ENCODE measurements at places on chromosomes 16 and 17.

DNA sequence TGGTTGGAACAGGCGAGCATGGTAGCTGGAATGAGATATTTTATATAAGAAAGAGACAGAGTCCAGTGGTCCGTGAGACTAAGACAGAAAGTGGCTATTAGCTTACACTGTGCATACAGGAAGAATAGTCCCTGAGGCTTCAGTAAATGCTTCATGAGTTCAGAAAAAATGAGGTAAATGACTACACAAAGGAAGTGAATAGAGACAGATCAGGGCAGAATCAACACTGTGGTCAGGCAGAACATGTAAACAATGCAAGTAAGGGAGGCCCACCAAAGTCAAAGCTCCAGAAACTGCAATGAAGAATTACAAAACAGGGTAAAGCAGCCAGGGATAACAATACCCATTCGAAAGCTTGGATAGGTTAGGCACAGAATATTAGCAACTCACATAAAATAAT, 4.8 kb downstream of the ABCA10 start:
- DNase-seq = no peak

- no peak for DNase-seq
Observed at GRCh38 chr16:21226749-21227148, 6.8 kb upstream of the ANKS4B start.

DNA sequence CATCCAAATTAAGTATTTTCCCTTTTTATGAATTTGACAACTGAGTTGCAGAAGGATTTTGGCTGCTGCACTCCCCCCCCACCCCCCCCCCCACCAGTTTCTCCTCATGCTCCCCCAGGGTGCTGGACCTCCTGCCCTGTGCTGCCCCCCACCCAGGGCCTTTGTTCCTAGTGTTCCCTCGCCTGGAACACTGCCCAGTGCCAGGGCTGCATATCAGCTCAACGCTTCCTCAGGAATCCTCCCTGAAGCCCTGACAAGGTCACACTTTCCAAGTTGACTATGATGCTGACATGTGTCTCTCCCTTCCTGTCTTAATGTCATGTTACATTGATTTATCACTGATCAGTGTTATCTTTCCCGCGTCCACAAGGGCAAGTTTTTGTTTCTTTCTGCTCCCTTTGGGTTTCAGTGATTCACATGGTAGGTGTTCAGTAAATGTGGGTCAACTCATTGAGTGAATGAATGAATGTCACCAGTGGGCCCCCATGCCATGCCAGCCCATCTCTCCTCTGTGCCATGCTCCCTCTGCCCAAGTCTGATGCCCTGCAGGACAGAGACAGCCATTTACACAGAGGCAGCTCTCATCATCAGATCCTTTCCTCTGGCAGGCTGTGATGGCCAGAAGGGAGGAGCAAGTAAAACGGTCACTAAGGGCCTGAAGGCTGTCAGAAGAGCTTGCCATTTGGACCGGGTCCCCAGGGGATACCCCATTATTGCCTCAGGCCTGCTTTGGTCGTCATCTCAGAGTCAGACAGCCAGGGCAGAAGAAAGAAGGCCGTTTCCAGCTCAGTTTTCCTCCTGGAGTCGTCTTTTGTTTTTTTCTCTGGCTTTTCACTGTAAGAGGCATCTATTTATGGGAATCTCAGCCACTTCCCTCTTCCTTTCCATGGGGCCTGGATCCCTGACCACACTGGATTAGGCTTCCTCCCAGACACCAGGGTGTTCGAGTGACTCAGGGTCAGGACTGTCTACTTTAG, 386.2 kb downstream of the SNX29 start:
- no peak for DNase-seq

DNA sequence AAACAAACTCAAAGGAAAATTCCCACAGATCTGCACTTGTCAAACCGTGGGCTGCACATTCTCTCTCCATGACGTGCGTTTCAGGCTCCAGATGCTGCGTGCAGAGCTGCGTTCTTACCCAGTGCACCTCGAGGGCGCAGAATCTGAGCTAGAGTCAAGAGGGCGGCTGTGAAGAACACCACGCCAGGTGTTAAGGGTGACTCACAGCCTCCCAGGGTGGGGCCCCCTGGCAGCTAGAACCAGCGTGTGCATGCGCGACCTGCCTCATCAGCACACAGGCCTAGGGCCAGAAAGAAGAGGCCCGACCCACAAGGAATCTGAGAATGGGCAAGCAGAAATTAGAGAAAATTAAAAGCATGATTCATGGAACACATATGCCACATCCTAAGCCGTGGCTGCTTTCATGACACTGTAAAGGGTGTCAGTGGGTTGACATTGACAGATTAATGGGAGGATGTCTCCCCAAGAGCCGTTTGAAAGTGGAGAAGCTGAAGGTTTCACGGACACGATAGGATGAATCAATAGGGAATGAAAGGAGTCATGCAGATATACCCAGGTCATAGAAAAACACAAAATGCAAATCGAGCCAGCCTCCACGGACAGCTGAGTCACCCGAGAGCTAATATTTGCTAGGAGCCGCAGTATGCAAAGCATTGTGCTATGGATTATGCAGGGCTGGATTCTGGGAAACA, 29.0 kb downstream of the MARCHF10 start:
- peak; percentile 94 for DNase-seq

GRCh38 chr16:3876160-3876559, 4.4 kb downstream of the CREBBP start:
- DNase-seq = no peak

- no peak for DNase-seq
Observed at GRCh38 chr16:4674926-4675530, 18.3 kb upstream of the NUDT16L1 start.

- DNase-seq = peak; percentile 77
Observed at GRCh38 chr16:30802936-30803335, 15.9 kb upstream of the ZNF629 start.

DNA sequence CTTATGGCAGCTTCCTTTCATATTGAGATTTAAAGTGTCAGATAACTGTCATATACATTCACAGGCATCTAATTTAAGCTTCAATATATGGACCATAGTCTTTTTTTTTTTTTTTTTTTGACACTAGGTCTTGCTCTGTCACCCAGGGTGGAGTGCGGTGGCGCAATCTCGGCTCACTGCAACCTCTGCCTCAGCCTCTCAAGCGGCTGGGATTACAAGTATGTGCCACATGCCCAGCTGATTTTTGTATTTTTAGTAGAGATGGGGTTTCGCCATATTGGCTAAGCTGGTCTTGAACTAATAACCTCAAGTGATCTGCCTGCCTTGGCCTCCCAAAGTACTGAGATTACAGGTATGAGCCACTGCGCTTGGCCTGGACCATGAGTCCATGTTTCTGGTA, 13.6 kb downstream of the CEP95 start:
- no peak for DNase-seq

DNA sequence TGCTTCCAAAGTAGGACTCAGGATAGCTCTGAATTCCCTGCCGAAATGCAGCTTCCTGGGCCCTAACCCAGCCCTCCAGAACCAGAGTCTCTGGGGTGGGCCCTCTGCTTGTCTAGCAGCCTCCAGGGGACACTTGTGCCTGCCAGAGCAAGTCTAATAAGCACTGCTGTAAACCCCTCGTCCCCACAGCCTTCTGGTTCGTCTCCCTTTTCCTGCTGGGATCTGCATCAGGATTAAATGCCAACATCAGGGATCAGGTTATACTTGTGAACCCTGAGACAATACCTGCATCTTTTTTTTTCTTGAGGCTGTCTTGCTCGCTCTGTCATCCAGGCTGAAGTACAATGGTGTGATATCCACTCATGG, 282.0 kb downstream of the SEC14L1 start:
- no peak for DNase-seq

- no peak for DNase-seq
Observed at GRCh38 chr16:17219991-17220390, 250.8 kb downstream of the XYLT1 start.

- no peak for DNase-seq
Observed at GRCh38 chr16:2298621-2299020, 30.7 kb upstream of the RNPS1 start.

DNA sequence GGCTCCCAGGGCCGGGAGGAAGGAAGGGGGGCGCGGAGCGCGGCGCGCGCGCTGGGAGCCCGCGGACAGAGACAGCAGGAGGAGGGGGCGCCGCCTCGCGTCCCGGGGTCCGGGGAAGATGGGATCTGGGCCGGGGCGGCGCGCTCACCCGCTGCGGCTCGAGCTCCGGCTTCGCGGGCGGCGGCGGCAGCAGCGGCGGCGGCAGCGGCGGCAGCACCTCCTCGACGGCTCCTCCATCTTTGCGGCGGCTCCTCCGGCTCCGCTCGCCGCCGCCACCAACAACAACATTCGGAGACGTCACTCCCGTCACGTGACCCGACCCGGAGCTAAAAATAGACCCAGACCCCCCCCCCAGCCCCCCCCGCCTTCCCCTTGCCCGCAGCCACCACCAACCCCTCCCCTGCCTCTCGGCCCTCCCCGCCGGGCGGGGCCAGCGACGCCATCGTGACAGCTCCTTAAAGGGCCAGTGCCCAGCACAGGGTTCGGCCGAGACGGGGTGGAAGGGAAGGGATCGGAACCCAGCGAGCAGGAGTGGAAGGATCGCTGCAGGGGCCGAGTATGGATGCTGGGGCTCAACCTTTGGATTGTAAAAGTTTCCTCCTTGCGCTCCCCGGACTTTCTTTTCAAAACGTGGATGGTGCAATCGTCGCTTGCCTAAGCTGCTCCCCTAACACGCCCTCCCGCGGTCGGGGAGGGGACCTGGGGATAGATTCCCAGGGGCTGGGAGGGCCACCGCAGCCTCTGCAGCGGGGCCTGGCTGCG, at the start of gene HDAC5:
HDAC5 (minus strand) TSS at position 286 of the 762 bp plus-strand sequence. CDS start 6,126 bp downstream, outside the sequence.
- peak; percentile 97 for DNase-seq

GRCh38 chr16:89951509-89951908, 3.0 kb downstream of the DEF8 start:
- DNase-seq = no peak

DNA sequence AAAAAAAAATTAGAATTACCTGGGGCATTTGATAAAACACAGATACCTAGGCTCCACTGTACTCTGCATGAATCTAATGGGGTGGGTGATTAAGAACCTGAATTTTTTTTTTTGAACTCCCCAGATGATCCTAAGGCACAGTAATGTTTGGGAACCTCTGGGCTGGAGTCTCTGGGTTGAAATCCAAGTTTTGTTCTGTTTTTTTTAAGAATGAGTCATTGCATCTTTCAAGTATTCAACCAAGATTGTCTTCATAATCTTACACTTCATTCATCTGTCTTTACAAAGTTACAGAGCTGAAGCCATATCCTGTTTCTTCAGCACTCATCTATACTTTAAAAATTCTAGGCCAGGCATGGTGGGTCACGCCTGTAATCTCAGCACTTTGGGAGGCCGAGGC, 52.6 kb downstream of the PIGL start:
- no peak for DNase-seq

DNA sequence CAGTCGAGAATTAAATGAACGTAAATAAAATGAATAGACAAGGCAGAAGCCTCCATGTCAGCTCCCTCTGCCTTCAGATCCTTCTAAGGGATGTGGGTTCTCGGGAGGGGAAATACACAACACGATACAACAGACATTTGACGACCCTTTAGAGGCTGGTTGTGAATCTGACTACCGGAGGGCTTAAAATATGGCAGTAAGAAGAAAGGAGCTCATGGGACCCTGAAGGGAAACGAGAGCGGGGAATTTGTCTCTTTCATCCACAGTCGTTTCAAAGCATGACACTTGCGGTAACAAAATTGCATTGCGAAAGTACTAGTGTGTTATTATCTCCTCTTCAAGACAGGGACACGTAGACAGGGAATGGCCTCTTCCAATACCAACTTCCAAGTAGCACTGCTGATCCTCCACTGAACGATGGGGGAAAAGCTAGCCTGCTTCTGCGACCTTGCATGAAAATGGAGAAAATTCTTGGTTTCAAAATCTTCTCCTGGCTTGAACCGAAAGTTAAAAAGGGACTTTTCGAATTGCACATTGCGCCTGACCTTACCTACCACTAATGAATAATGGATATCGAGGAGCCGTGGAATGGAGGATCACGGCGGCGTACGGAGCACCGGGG, 1.2 kb upstream of the TNRC6C start:
- DNase-seq = no peak

DNA sequence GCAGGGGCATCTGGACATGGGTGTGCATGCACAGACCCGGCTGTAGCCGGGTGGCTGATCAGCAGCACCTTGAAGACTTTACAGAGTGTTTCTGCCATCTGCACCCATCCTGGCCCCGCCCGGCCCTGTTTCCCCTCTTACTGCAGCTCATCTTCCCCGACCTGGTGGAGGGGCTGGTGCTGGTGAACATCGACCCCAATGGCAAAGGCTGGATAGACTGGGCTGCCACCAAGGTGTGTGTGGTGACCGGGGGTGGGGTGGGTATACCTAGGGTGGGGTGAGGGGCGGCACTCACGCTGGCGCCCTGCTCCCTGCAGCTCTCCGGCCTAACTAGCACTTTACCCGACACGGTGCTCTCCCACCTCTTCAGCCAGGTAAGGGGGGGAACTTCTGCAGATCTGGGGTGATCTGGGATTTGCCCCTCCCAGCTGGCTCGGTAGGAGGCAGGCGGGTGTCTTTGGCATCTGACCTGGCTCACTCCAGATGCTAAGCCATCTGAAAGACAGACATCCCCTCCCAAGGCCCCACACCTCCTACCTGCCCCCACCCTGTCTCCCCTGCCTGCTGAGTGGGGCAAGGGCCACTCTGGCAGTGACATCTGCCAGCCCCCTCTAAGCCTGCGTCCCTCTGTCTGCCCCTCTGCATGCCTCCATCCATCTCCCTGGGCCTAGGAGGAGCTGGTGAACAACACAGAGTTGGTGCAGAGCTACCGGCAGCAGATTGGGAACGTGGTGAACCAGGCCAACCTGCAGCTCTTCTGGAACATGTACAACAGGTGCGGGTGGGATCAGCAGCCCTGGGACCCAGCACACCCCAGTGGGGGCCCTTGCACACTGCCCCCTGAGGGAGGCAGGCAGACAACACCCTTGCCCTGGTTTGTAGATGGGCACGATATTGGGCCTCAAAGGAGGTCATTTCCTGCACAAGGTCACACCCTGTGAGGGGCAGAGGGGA, 6.6 kb downstream of the NDRG4 start:
- DNase-seq = no peak

GRCh38 chr16:6841392-6841791, 491.3 kb upstream of the RBFOX1 start:
- DNase-seq = no peak

DNA sequence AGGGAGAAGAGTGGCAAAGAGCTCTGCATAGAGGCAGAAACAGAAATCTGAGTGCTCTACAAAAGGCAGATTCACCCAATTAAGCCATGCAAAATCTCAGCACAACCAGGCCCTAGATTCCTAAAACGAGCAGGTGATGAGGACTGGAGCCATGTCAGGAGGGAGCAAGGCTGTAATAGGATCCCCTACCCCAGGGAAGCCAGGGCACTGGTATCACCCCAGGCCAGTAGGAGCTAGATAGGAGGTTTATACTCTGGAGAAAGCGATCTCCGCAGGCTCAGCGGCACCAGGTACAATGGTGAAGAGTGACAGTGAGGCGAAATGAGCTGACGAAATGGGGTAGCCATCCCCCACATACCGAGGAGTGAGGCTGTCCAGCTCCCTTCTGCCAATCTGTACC, 171.5 kb downstream of the PARN start:
- DNase-seq = no peak

- DNase-seq = no peak
Observed at GRCh38 chr17:72691017-72691416, 401.5 kb downstream of the SLC39A11 start.

- DNase-seq = no peak
Observed at GRCh38 chr16:63980763-63981162, 1141.1 kb downstream of the CDH11 start.

- no peak for DNase-seq
Observed at GRCh38 chr17:27494192-27495091, 38.2 kb downstream of the KSR1 start.

- DNase-seq = no peak
Observed at GRCh38 chr17:43779145-43780125, 658 bp upstream of the DUSP3 start.

All from RPMI8226 (cell line).